ENCODE measurements at places on chromosomes 6 and 20.
A peak's percentile ranks its signal among the peaks of the same experiment; 100 is the strongest.

DNA sequence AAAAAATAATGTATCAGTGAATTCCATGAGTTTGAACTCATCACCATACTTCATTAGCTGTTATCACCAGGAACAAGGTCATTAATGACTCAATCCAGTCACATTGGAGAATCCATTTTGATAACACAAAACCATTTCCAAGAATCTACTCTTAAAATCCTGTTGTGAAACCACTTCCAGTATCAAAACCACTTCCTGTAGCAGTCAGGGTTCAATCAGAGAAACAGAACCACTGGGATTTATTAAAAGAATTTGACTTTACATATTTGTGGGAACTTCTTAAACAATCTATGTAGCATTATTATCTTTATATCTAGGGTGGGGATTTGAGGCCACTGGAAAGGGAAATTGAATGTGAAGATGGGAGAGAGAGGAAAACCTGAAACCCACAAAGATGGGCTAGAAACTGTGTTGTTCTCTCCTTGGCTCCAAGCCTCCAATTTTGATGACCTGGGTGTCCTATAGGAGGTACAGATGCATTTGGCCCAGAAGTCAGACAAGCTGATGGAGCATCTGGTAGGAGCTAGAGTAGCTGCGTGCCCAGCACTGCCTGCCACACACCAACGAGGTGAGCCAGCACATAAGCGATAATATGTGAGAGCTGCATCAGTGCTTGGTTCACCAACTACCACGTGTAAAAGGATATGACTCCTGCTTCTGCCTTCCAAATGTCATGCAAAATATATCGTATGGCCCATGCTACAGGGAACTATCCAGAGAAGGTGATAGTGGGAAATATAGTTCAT is 117.0 kb downstream of the TMEM200A start:
- no peak for DNase-seq

GRCh38 chr20:48889140-48889790 is 32.2 kb upstream of the ARFGEF2 start:
- no peak for DNase-seq

DNA sequence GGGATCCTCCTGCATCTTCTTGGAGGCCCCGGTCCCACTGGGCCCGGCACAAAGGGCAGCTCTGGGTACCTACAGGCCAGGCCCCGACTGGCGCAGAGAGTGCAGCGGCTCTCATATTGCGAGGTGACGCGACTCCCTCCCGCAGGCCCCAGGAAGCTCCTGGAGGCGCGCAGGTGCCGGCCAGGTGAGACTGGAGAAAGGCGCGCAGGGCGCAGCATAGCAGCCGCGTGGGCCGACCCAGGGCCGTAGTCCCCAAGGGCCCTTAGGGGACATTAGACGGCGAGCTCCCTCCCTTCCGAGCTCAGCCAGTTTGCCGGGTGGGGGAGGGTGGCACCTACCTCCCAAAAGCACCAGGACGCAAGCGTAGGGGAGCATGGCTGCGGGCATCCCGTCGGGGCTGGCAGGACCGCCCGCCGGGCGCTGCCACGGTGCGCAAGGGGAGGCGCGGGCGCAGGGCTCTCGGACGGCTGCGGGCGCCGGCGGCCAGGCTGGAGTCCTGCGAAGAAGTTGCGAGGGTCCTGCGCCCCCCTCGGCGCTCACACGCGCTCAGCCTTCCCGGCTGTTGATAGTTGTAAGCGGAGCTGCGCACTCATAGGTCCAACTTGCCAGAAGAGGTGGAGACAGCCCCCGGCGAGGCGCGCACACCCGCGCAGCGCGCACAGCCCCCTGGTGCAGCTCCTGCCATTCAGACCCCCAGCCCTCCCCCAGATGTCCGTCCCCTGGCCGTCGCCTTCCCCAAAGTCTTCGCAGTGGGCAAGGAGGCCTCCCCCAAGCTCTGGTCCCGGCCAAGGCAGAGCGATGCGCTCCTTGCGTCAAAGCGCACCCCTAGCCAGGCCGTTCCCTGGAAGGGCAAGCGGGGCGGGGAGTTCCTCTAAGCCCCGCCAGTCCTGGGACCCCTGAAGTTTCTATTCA is 622 bp downstream of the APCDD1L start:
- DNase-seq, result no peak

GRCh38 chr6:105985098-105985815 is 100.9 kb upstream of the PRDM1 start:
- DNase-seq, result no peak

GRCh38 chr6:111763381-111763780 is 109.9 kb downstream of the FYN start:
- no peak for DNase-seq

DNA sequence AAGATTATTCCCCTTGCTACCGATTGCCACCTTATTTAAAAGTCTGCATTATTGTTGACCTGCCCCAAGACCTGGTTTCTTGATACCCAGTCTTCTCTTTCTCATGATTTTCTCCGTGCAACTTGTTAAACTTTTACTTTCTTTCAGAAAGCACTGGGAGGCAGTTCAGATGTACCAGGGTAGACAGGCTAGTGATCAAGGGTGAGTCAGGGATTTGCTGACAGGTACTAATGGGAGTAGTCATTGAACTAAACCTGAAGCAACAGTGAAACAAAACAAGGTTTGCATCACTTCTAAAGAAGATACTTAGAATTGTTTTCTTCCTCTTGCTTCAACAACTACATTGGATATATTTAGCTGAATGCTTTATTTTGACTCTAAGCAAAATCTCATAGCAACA is 124.4 kb downstream of the KCNQ5 start:
- no peak for DNase-seq

DNA sequence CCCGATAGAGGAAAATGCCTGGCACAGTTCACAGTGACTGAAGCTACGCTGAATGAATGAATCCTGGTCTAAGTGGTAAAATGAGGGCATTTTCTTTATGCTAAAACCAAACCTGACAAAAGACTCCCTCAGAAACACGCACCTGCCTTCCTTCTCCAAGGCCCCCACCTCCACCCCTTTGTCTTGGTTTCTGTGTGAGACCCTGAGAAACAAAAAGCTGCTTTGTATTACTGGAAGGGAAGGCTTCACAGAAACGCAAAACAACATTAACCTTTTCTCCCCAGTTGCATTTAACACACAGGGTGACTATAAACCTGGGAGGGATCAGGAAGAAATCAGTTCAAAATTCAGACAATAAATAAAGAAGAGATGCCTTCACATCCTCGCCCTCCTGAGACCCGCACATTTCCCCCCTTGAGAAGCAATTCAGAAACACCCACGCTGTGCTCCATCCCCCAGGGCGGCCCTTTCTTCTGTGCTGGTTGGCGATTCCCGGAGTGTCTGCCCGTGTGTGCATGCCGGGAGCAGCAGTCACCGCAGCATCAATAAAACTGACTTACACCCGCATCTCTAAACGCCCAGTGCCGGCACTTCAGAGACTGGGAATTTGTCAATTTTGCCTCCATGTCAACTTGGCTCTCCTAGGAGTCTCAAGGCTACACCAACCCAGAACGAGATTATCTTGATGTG is 67.2 kb upstream of the TRAF3IP2 start:
- no peak for DNase-seq

GRCh38 chr6:129099696-129100095 is 216.8 kb downstream of the LAMA2 start:
- no peak for DNase-seq

GRCh38 chr6:135209803-135210202 is 28.7 kb downstream of the MYB start:
- no peak for DNase-seq

DNA sequence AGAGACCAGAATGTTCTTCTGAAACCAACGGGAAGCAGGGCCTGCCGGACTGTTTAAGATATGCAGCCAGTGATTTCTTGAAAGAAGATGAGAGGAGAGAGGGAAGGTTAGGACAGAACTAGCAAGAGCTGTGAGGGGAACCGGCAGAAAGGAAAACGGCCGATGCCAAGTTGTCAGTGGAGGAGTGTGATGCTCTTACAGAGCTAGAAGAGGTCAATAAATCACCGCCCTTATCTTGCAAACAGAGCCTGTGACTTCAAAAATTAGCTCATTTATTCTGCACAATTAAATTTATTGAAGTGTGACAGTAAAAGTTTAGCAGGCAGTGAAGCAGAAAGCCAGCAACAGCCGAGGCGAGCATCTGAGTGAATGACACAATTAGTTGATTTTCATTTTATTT is 509.5 kb upstream of the ID4 start:
- DNase-seq, result no peak

GRCh38 chr6:163120223-163120622 is 294.3 kb upstream of the QKI start:
- DNase-seq, result no peak

- DNase-seq, result no peak
Measured at GRCh38 chr6:157760589-157761330, 62.3 kb upstream of the SNX9 start.

GRCh38 chr20:46683939-46684750 is 5.1 kb downstream of the TP53RK start:
- DNase-seq, result no peak

- no peak for DNase-seq
Measured at GRCh38 chr6:145400508-145400907, 334.8 kb downstream of the EPM2A start.

DNA sequence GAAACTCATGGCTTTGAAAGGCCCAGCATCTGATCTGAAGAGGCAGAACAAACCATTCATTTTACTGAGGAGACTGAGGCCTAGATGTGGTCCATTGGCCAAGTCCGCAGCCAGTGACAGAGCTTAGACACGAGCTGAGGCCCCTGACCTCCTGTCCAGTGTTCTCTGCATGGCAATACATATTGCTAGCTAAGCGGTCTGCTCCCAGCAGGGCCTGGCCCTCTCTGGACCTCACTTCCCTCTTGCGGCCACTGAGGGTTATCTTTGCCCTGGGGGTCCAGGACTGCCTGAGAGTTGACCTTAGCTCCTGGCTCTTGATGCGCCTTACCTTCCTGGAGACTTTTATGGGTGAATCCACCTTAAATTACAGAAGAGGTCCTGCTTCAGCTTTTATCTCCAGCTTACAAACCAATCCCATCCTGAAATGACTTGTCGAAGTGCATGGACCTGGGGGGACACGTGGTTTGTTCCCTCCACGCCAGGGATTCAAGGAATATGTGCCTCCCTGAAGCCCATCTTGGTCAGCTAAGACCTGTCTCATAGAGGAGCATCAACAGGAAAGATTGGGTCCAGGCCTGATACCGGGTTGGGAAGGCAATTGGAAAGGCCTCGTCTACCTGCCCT is 75.6 kb downstream of the CNBD2 start:
- DNase-seq, result no peak

DNA sequence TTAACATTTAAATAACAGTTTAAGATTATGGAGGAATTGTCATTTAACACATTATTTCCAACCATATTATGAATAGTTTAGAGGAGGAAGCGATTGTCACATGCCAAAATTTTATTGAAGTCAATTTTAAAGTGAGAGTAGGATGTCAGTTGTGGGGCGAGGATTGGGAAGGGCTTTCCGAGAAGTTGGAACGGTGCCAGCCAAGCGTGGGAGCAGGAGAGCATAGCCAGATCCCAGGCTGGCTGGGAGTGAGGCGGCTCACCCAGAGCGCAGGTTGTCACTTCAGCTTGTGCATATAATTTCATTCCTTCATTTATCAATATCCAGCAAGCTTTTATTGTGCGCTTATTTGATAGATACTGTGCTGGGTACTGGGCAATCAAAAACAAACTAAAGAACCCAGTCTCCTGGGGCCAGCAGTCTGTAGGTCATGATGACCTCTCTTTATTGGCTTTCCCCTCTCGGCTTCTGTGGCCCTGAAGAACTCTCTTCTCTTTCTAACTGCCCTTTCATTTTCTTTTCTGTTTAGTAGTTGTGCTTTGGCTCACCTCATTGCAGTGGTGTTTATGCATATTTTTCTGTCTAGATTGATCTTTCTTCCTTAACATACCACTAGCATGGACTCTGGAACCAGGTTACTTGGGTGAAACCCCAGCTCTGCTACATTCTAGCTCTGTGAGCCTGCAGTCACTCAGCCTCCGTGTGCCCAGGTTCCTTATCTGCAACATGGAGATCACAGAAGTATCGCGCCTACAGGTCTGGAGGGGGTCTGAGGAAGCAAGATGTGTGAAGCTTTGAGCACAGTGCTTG is 6.4 kb downstream of the CEP43 start:
- DNase-seq, result no peak

- peak; percentile 18 for DNase-seq
Measured at GRCh38 chr6:149941583-149942460, at the start of gene ULBP2. Gene ULBP2, plus strand, starts transcription at chr6:149942014. Its CDS starts 59 bp downstream, at chr6:149942073.

DNA sequence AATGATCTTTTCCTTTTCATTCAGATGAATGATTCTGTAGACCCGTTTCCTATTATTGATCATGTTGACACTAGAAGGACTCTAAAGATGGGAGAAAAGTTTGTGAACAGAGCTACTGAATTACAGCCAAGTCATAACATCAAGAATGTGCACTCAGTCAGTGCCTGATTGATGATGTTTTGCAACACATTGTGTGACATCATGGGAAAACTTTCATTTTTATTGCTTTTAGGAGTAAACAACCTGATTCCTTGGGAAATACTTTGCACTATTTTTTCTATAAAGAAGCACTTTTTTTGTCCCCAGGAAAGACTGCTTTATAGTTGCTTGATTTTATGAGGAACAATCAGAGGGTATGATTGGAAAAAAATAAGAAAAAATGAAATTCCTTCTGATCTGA is 383.8 kb upstream of the JAG1 start:
- no peak for DNase-seq

GRCh38 chr6:21321531-21321930 is 272.0 kb upstream of the SOX4 start:
- DNase-seq, result no peak

GRCh38 chr6:43076464-43077332 is 584 bp downstream of the PTK7 start:
- DNase-seq, result no peak

- DNase-seq, result no peak
Measured at GRCh38 chr20:46928580-46929132, 34.0 kb downstream of the EYA2 start.

DNA sequence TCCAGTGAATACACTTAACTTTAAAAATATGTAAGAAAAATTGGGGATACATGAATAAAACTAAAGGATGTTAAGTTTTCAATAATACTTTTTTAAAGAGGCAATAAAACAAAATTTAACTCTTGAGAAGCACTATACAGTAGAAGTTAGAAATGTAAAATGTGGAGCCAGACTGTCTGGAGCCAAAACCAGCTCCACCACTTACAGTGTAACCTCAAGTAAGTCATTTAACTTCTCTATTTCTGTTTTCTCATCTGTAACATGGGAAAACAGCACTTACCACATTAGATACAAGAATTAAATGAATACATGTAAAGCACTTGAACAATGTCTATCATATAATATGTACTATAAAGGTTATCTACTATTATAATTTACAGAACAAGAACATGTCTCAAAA is 6.7 kb downstream of the ATG5 start:
- no peak for DNase-seq
